Natural killer cell (primary cell): ENCODE measurements at places on chromosomes 1 and 21. TPM values are rescaled to one million over a fixed set of nuclear protein-coding genes. Genes with fewer than 3 reads are reported as not detected.

GRCh38 chr1:198708761-198709525 is 70.1 kb downstream of the PTPRC start:
- no peak for DNase-seq

DNA sequence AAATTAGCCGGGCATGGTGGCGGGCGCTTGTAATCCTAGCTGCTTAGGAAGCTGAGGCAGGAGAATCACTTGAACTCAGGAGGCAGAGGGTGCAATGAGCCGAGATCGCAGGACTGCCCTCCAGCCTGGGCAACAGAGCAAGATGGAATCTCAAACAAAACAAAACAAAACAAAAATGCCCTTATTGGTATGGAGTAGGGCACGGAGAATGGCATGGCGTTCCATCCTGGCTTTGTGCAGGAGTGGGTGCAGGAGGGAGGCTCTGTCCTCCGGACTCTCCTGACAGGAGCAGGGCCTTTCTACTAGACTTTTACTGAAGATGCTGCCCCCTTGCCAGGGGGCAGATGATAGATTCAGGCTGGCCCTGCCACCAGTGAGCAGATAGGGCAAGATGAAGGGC is 1.0 kb downstream of the TMEM61 start:
- no peak for DNase-seq

DNA sequence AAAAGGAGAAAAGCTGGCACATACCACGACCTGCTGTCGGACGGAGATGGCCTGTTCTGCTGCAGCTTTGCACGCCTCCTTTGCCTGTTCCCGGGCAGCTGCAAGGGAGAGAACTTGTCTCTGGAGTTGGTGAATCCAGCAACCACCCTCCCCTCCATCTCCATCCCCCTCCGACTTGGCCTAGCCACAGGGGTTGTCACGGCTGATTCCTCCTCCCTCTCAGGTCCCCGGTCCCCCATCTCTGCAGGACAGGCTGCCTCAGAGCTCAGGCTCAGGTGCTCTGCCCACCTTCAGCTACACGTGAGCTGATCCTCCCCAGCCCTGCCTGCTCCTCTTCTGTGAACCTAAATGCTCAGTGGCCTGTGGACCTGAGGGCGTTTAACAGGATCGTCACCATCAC is 11.1 kb upstream of the SRM start:
- DNase-seq: no peak

GRCh38 chr1:170388489-170388888 is 143.5 kb upstream of the GORAB start:
- no peak for DNase-seq

DNA sequence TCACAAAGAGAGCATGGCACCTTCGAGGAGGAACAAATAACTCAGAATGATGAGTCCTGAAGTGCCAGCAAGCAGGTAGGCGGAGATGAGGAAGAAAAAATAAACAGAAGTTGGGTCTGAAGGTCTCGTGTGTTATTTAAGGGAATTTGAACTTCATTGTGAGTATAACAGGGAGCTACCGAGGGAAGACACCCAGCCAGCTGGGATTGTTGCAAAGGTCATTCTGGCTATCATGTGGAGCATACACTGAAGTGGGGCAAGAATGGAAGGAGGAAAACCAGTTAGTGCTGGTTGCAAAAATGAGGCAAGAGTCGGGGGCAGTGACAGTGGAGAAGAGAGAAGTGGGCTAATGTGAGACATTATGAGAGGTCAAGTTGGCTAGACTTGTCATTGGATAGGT is 53.6 kb upstream of the RAP1A start:
- no peak for DNase-seq

- DNase-seq: no peak
These were observed 133.6 kb upstream of the SLC45A1 start for GRCh38 chr1:8184301-8184700.

DNA sequence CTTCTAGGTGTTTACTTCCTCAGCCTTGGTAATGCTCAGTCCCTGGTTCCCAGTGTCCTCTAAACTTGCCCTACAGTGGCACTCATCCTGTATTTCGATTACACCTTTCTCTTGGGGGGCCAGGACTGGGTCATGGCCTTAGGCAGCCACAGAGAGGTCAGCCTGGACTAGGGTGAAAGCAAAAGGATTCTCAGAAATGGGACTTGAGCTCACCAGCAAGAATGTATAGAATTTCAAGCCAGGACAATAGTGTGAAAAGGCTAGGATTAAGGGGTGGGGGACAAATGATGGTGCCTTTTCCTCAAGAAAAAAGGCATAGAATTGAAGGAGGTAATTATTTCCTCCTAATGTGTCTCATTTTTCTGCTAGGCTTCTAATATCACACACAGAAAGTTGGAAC is 166.8 kb upstream of the RUNX1 start:
- DNase-seq: no peak

DNA sequence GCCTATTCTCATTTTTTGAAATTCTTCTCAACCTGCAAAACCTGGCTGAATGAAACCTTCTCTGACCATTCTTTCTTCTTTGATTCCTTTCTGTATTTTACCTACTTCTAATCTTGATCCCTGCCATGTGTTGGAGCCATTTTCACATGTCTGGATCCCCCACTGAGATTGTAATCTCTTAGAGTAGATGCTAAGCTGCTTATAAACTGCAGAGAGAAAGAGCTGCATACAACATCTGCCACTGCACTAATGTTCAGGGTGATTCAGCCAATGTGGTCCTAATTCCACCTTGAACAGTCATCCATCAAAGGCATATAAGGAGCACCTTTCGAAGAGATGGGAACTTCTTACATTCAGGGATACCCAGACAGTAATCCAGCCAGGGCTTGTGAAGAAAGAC is 16.2 kb upstream of the DAB1 start:
- no peak for DNase-seq

DNA sequence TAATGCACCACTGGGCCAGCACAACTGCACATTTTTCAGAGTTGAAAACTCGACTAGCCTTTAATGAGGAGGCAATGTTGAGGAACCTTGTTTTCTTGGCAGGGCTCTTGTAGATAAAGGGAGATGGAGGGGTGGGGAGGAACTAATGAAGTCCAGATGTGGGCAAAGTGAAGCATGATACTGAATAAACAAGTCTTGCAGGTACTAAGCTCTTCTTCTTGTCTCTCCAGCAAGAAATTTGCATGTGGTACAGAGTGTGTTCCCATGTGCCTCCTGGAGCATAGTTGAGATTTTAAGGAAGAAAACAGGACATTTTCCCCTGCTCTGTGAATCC is 47.0 kb downstream of the PLPP3 start:
- DNase-seq: no peak

- no peak for DNase-seq
These were observed 1.9 kb upstream of the S100A3 start for GRCh38 chr1:153550827-153551500.

- no peak for DNase-seq
These were observed 20.7 kb downstream of the MCM3AP start for GRCh38 chr21:46264690-46265144.

DNA sequence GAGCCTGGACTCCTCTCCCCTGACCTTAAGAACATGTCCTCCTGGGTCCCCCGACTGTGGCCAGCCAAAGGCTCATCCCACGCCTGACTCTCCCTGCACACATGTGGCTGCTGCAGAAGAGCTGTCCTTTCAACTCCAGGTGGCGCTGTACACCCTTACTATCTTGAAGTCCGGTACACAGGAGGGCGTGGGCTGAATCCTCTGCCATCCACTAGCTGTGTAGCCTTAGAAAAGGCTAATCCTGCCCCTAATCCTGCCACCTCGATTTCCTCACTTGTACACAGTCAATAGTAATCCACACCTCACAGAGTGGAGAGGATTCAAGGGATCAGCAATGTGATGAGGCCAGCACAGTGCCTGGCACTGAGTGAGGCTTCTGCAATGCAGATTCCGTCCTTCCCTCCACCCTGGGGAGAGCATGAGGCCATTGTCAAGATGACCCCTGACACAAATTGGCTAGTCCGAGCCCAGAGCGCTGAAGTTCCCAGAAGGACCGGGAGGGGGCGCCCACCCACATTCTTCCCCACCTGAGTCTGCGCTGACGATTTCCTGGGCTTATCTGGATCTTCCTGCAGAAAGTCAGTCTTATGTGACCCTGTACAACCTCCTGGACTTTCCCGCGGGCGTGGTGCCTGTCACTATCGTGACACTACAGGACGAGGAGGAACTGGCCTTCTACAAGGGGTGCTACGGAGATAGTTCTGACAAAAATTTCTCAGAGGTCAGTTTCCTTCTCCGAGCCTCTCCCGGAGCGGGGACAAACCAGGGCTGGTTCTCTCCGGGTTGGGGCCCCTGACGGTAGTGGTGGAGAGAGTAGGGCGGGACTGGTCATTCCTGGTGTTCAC is 47.1 kb upstream of the DMBX1 start:
- peak; percentile 78 for DNase-seq

DNA sequence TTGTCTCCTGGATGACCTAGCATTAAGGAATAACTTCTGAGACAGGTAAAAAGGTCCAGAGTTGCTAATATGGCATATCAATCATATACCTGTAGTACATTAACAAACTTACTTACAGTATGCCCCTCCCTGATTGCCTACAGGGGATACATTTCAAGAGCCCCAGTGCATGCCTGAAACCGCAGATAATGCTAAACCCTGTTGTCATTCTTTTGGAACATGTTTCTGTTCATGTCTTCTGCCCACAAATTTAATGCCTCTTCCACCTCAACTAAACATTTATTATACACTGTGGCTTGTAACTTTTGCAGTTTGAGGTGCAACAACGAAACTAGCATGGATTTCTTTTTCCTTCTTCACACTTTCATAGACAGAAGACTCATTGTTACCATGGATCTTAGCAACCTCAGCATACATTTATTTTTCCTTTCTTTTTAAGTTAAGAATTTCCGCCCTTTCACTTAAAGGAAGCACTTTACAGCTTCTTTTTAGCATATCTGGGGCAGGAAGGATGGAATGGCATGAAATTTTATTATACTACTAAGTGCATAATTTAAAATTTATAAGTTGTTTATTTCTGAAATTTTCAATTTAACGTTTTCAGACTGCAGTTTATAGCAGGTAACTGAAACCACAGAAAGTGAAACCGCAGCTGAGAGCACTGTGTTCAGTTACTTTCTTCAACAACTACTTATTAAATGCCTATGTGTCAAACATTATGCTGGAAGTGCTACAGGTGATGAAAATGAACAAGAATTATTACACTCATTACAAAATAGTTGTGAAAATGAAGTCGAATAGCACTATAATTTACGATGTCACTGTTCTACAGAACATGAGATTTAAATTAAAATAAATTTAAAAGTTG is 25.3 kb downstream of the F13B start:
- no peak for DNase-seq

- DNase-seq: no peak
These were observed 46.6 kb upstream of the RAB4A start for GRCh38 chr1:229224308-229224707.

DNA sequence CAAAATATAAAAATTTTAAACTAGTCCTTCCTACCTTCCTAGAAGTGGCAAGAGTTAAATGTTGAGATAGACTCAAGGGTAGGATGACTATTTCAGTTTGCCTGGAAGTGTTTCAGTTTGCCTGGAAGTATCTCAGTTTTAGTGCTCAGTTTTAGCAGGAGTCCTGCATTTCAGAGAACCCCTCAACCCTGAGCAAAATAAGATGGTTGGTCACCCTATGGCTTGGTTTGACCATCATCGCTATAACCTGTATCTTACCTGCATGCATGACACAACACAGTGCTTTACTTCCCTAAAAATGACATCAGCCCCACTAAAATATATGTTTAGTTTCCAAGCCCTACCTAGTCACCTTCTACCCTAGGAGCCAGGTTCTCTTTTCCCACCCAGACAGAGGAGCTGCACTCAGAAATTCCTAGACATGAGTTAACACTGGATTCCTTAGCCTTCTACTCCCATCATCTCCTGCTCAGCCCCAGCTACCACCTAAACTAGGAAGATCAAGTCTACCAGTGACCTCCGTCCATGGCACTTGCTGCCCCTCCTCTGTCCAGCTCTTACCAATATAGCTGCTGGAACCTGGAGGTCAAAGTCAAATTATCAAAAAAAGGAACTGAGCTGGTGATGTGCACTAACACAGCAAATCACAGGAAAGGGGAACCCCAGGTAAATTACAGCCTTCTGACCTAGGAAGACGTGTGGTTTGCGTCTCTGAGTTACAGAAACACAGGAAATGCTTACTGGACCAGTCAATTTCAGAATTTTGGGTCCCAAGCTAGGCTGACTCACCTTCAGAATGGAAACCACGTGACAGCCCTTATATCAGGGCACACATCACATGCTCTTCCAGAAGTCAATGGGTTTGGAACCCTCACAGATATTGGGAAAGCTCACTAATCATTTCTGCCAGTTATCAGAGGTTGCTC is 2.2 kb upstream of the G0S2 start:
- DNase-seq: peak; percentile 63

- DNase-seq: no peak
These were observed 109.2 kb downstream of the TOMM20 start for GRCh38 chr1:235019471-235019870.

DNA sequence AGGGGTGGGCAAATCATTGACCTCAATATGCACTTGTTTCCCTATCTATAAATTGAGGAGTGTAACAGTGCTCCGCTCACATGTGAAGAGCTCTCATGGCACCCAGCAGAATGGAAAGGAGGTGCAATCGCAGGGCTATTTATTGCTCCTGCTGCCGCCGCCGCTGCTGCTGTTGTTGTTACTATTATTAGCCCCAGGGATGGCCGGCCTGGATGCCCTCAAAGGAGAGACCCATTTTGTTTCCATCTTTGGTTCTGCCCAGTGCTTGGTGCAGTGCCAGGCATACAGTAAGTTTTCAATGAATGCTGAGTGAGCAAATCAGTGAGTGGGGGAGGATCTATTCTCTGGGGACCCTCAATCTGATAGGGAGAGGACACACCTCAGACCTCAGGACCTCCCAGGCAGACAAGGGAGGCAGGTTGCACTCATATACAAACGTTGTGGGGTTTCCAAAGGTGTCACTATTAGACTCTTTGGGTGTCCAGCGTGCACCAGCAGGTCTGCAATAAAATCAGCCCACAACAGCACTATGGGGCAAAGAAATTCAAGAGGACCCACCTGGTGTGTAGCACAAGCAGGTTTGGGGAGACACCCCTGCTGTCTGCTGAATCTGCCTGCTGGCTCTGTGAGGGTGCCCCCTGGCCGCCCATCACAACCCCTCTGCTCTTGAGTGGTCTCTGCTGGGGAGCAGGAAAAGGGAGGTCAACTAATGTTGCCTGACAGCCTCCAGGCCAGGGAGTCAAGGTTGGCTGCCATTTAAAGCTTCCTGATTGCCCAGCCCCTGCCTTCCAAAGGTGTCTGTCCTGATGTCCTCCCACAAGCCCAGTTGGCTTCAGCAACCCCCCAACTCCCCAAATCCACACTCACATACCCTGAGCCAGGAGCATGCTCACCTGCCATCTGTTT is 136.3 kb downstream of the ACTL8 start:
- no peak for DNase-seq

SAMD13 gene
- total RNA-seq: not detected

SHISAL2A gene
- total RNA-seq: 31.4 TPM

ENO1 gene
- total RNA-seq: 266 TPM

LAMC2 gene
- total RNA-seq: not detected

TENT5C gene
- total RNA-seq: 90.9 TPM

AQP10 gene
- total RNA-seq: not detected

CFHR5 gene
- total RNA-seq: not detected

MNDA gene
- 14.3 TPM for total RNA-seq

FAM110D gene
- total RNA-seq: not detected

C1QC gene
- total RNA-seq: not detected
